Large intestine (tissue), 12 donors: ENCODE measurements at places on chromosomes 7 and 10.

DNA sequence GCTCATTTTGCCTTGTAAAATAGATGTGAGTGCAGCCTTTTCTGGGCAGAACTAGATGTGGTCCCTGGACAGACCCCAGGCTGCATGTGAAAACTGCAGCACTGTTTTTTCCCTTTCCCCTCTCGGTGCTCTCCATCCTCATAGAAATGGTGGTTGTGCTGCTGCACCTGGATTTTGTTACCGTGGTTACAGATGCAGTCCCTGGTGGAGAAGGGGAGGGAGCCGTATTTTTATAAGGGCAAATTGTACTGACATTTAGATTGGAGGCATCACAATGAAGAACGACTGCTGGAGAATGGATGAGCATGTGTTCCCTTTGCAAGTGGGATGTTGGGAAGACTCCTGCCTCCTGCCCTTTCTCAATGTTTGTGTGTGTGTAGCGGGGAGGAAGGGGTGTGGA, 469.9 kb downstream of the CCSER2 start:
- DNase-seq: no peak

- DNase-seq: no peak
These were observed 19.9 kb downstream of the CASD1 start for GRCh38 chr7:94529516-94529915.

GRCh38 chr7:2567679-2568278, 9.0 kb downstream of the IQCE start:
- peak; percentile 40 for DNase-seq

GRCh38 chr10:85175635-85176034, 847.2 kb downstream of the CCSER2 start:
- peak; percentile 43 for DNase-seq

DNA sequence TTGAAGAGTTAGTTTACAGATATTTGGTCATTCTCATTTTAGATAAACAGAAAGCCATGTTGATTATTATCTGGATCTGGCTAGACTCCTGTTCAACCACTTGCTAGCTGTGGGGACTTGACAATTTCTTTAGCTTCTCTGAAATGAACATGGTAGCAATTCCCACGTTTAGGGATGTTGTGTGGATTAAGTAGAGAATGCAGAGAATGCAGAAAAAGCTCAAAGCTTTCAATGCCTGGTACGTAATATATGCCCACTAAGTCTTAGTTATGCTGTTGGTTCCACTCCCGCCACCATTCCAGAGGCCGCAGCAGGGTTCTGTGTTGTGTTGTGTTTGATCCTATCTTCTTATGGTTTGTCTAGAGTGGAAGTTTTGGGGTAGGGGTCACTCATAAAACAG, 39.2 kb upstream of the RPA3 start:
- no peak for DNase-seq

GRCh38 chr10:77349226-77349625, 288.4 kb downstream of the KCNMA1 start:
- no peak for DNase-seq

- DNase-seq: no peak
These were observed 114.7 kb downstream of the CUX1 start for GRCh38 chr7:101932083-101932482.

DNA sequence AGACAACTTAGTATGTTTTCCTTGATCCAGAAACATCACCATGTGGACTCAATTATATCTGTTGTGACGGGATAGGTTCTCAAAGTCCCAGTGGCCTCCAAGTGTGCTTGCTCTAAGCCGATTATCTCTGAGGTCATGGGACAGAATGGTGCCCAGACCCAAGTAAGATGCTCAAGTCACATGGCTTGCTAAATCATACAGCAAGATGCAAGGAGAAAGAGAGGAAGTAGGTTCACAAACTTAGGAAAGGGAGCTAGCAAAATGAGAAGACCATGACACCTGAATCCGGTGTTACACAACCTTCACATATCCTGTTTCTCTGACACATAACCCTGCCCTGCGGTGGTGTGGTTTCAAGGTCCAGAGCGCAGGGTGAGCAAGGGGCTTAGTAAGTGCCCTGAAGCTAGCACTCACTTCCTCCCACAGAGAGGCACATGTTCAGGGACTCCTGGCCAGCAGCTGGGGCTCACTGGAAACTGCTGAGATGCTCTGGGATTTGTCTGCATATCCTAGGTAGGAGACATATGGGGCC, 590.9 kb upstream of the ANKRD30A start:
- no peak for DNase-seq

GRCh38 chr10:36636879-36637278, 488.5 kb upstream of the ANKRD30A start:
- no peak for DNase-seq

DNA sequence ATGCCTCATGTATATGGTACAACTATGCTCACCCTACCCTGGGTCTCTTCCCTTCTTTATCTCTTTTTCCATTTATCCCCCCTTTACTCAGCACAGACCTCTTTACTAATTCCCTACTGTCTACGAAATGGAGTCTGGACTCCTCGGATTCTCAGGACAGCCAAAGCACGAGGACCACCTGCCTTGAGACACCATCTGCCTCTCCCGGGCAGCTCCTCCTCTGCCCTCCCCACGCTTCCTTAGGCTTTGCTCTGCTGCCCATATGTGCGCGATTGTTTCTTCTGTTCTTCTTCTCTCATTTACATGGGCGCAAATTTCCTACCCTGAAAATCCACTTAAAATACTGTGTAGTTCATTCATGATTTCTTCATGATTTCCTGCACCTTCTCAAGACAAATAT, 62.7 kb upstream of the STK17A start:
- DNase-seq: no peak

DNA sequence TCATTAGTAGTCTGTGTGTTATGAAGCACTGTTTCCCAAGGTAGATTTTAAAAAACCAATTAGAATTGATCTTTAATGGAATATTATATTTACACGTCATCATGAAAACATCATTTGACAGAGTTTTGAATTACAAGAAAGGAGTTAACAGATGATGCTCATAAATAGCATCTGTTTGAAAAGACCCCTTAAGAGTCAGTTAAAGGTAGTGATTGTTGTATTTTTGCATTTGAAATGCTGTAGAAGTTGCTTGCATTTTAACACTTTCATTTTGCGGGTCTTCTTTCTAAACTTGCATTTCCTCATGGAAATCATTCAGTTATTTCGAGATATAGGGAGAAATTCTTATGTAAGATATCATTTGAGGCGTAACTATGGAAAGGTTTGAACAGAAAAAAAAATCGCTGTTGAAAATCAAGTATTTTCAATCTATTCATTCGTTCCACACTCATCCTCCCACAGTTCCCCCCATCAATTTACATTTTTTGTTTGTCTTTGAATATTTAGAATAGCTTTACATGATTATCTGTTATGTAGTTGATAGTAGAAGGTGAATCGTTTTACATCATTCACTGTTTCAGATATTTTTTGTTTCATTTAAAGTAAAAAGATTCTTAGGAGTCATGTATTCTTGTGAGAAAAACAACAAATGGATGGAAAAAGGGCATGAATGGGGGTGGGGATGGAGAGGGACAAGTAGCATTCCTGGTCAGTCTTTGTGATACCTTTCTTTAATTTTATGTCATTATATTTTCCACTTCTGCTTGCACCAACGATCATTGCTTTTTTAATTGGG, 3.0 kb upstream of the SKIDA1 start:
- peak; percentile 52 for DNase-seq

DNA sequence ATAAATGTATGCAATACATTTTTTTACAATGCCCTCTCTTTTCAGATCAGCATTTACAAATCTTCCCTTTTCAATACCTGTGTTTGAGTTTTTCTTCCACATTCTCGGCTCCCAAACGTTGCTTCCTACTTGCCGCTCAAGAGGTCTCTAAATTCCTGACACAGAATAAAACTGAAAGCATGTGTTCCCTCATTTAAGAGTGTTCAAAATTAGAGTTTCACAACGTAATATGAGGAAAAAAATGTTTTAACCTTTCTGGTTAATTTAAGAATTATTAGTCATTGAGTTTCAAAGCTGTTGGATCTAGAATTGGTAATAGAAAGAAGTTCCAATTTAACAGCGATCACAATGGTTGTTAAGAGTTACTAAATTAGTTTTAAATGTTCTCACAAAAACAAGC, 100.4 kb downstream of the ARID5B start:
- DNase-seq: no peak

DNA sequence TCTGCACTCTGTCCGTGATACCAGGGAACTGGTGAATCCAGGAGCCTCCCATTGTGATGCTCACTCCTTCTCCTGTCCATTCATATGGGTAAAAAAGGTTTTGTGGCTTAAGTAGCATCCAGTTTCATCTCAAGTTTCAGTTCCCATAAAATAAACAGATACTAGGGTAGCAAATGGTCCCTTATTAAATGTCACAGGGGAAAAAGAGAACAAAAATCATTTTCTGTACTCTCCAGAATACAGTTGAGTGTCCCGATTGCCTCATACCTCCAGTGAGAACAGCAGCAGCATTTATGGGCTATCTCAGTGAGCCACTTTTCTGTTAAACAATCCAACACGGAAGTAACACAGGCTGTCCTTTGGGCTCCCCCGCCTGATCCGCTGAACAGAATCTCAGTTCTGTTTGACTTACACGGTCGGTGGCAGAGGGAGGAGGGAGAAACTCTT, 179.6 kb downstream of the CELF2 start:
- no peak for DNase-seq

GRCh38 chr10:132382231-132382922, 14.6 kb upstream of the PWWP2B start:
- no peak for DNase-seq

GRCh38 chr7:158763454-158764033, 58.9 kb upstream of the NCAPG2 start:
- no peak for DNase-seq

GRCh38 chr10:133315847-133316246, 7.1 kb downstream of the ZNF511 start:
- DNase-seq: no peak

GRCh38 chr10:65396997-65397396, 1528.8 kb upstream of the LRRTM3 start:
- DNase-seq: no peak

- DNase-seq: no peak
These were observed 7.5 kb downstream of the FFAR4 start for GRCh38 chr10:93573924-93574323.

- no peak for DNase-seq
These were observed 70.6 kb downstream of the CNNM2 start for GRCh38 chr10:102988404-102989314.

GRCh38 chr10:71082960-71083715, 129.2 kb upstream of the UNC5B start:
- no peak for DNase-seq

GRCh38 chr10:79079490-79080355, 11.0 kb downstream of the ZMIZ1 start:
- DNase-seq: peak; percentile 67

DNA sequence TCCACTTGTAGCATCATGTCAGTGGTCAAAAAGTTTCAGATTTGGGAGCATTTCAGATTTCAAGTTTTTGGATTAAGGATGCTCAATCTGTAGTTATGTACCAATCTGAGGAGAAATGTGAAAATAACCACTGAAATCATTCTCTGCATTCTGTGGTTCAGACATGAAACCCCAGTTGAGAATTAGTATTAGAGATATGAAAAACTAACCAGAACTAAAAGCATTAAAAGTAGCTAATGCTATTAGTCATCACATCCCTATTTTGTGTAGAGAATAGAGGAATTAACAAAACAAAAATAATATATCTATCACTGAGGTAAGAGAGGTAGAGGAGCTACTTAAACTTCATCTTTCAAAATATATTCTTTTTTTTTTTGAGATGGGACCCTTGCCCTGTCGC, 28.0 kb downstream of the MICU1 start:
- no peak for DNase-seq

DNA sequence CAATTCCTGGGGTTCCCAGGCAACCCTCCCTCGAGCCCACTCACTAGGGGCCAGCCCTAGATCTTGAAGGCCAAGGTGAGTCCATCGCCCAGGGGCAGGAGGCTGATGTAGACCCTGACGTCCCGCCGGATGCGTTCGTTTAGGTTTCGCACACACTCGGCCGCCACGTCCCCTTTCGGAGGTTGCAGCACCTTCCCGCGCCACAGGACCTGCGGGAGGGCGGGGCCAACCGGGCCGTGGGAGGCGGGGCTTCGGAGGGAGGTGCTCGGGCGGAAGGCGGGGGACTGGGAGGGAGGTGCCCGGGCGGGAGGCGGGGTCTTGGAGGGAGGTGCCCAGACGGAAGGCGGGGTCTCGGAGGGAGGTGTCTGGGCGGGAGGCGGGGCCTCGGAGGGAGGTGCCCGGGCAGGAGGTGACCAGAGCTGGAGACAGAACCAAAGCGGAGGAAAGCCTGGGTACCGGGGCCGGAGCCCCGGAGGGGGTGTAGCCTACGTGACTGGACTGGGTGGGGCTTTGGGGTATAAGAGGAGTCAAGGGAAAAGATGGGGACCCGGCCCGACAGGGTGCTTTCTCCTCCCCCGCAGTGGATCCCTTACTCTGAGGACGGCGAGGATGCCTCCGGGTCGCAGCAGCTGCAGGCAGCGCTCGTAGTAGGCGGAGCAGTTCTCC, 1.6 kb downstream of the COMTD1 start:
- peak; percentile 94 for DNase-seq

- no peak for DNase-seq
These were observed 73.7 kb downstream of the WDFY4 start for GRCh38 chr10:48758411-48758810.

GRCh38 chr10:113381981-113382509, 170.8 kb upstream of the HABP2 start:
- DNase-seq: peak; percentile 7

DNA sequence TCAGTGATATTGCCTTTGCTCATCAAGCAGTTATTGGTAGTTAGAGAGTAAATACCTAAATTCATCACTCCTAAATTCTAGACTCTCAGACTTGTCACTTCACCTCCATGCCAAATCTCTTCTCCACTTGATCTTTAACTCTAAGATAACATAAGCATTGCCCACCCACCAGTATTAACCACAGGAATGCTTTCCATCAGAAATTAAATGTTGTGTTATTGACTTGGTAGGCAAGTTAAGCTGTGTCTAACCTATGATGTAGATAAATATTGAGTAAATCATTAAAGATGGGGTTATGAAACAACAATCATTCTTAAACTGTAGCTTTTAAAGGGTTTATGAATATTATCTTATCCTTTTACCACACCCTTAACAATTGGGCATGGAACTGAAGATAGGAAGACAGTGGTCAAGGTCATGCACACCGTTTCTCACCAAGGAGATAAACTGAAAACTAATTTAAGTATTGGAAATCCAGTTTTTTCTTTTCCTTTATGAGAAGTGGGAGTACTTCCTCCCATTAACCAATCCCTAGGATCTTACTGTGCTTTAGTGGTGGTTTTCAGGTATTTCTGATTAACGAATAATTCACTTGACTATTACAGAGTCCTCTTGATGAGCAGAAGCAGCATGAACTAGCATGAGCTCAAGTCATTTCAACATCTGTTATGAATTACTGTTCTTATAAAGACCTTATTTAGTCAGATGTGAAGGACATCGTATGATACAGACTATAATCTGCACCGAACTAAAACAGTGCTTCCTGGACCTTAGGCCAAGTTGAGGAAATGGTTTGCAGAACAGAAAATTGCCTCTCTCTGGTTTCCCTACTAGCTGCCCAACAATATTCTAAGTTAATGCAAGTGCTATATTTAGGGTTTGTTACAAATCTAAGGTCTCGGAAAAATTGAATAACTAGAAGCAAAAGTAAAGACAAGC, 142.0 kb downstream of the LCOR start:
- DNase-seq: peak; percentile 80

- DNase-seq: no peak
These were observed 627.4 kb downstream of the REEP3 start for GRCh38 chr10:64148607-64149006.
